CD4-positive, alpha-beta T cell (primary cell): ENCODE measurements at places on chromosomes 2 and 18. TPM values are rescaled to one million over a fixed set of nuclear protein-coding genes. Genes with fewer than 3 reads are reported as not detected.

GALNT14 gene
- not detected for total RNA-seq

DNA sequence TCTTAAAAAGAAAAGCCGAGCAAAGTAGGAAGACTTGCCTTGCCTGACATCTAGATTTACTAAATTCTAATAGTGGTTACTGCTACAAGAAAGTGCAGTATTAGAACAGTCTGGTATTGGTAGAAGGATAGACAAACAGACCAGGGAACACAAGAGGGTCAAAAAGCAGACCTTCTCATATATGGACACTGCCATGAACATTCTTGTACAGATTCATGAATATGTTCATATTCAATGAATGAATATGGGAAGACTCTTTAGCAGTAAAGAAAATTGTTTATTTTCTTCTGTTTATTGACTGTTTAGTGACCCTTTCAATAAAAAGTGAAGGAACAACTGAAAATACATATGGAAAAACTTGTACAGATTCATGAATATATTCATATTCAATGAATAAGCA, 37.6 kb downstream of the DTNB start:
- DNase-seq, result no peak

GLB1L gene
- 2.4 TPM for total RNA-seq

GRCh38 chr2:182866095-182866460, 359 bp downstream of the FRZB start:
- no peak for DNase-seq

HNMT gene
- total RNA-seq, result 0.78 TPM

DNA sequence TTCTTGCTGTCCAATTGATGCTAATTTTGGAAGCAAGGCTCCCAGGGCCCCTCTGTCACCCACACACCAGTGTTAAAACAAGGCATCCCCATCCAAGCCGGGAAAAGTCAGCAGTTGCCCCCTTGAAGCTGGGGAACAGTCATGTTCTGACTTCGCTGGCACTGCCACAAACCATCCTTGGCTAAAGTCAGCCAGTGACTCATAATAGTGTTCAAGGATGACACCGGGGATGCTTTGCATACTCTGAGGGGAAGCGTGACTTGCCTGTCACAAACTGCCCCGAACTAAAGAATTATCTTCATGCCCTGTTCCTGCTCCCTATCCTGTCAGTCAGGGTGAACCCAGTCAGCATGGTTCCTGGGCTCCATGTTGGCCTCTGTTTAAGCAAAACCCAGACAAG, 37.0 kb downstream of the TGFA start:
- no peak for DNase-seq

- no peak for DNase-seq
Observed at GRCh38 chr18:12005538-12006487, 24.5 kb downstream of the IMPA2 start.

GRCh38 chr18:32284284-32284683, 94.4 kb downstream of the MEP1B start:
- DNase-seq, result no peak

PNKD gene
- total RNA-seq, result 9.2 TPM

DHRS9 gene
- total RNA-seq, result not detected

DNA sequence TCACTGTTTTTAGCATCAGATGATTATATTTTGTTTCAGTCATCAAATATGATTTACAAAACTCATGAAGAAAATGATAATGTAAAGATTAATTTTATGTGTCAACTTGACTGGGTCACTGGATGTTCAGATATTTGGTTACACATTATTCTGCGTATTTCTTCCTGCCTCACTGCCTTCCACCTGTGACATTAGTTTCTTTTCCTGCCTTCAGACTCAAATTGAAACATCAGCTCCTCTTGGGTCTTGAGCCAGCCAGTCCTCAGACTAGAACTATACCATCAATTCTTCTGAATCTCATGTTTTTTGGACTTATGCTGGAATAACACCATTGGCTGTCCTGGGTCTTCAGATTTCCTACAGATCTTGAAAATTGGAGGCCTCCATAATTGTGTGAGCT, 96.7 kb downstream of the ZNF385B start:
- DNase-seq, result no peak

GRCh38 chr2:158619496-158619895, 162.7 kb downstream of the PKP4 start:
- no peak for DNase-seq

ATP6V1B1 gene
- total RNA-seq, result not detected

- no peak for DNase-seq
Observed at GRCh38 chr2:69298261-69298660, 88.8 kb downstream of the GFPT1 start.

- no peak for DNase-seq
Observed at GRCh38 chr2:167827352-167828097, 419.9 kb downstream of the STK39 start.

IL1R2 gene
- total RNA-seq, result 0.47 TPM

MAL gene
- 101 TPM for total RNA-seq

GRCh38 chr18:61702007-61702406, 190.8 kb downstream of the RNF152 start:
- no peak for DNase-seq

- DNase-seq, result no peak
Observed at GRCh38 chr18:47888156-47888555, 42.3 kb downstream of the SMAD2 start.

SERPINB3 gene
- not detected for total RNA-seq

DNA sequence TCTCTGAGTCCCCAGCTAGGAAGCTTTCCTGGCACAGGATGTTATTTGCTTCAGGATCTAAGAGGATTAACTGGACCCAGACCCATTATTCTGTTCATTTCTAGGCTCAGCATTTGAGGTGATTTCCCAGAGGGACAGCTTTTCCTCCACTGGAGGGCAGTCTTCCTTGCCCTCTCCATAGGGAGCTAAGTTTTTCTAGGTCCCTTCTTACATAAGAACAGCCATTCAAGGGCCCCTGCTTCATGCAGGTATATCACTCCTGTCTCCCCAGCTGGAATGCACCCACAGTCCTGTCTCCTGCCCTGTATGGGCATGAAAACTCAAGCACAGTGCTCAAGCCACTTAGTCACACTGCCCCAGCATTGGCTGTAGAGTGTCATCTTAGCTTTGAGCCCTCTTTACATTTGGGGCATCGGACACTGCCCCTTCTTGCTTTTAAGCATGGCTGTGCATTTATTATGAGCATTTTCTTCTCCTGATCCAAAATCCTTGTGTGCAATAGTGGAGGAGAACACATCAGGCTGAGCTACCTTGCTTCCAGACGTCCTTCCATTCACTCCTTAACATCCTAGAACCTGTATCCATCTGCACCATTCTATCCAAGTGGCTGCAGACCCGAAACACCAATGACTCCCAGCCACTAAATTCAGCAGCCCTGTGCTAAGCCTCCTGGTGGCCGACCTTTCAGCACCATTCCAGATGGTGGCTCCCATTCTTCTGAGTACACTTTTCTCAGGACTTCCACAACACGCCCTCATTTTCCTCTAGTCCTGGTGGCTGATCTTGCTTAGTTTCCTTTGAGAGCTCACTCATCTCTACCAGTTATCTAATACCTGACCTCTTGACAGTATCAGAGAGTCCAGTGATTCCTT, 80.0 kb downstream of the COPS8 start:
- no peak for DNase-seq

CROCC2 gene
- total RNA-seq, result not detected

DNA sequence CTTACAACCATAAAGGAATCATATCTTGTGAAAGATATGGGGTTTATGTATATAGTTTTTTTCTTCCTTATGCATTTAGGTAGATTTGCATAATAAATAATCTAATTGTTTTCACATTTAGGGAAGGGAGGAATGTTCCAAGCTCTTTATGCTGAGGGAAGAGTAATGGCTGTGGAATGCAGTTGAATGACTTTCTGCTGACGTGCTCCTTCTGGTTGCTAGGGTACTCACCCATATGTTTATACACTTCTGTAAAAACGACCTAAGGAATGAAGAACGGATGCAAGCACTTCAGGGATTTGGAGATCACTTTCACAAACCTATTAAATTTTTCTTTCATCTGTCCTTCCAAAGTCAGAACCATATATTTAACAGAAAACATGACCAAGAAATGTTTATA, 29.2 kb upstream of the PPP4R1 start:
- no peak for DNase-seq

- no peak for DNase-seq
Observed at GRCh38 chr2:168722592-168722991, 79.8 kb upstream of the NOSTRIN start.

DNA sequence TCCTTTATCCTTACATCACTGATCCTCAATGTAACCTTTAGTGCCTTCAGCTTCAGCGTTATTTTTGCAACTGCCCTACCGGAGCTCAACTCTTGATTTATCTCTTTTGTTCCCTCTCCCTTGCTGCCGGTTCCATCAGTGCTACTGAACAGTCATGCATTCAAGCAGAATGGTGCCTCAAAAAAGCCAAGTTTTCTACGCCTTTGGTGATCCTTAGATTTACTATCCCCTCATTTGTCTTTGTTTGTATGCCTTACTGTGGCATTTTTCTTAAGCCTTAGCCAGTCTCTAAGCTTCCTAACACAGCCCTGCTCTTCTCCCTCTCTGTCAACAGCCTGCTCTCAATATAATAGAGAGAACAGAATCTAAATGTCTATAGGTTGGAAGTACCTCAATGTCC, 847.7 kb downstream of the CPS1 start:
- no peak for DNase-seq

- peak; percentile 58 for DNase-seq
Observed at GRCh38 chr2:9813312-9814128, 29.8 kb upstream of the TAF1B start.

DNA sequence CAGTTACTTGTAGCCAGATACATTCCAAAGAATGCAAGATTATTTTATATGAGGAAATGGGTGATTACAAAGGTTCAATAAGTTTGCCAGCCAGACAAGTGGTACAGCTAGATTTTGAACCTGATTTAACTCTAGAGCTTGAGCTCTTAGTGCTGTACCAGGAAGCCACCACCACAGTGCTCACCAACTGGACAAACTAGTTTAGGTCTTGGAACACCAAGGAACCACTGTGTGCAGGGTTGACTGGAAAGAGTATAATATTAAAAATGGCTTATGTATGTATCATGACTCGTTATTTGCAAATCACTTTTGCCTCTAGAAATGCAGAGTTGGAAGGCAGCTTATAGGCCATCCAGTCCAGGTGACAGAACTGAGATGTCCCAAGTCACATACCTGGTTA, 177.2 kb downstream of the TXNL1 start:
- DNase-seq, result no peak
